ENCODE measurements at places on chromosomes 3 and 15.

DNA sequence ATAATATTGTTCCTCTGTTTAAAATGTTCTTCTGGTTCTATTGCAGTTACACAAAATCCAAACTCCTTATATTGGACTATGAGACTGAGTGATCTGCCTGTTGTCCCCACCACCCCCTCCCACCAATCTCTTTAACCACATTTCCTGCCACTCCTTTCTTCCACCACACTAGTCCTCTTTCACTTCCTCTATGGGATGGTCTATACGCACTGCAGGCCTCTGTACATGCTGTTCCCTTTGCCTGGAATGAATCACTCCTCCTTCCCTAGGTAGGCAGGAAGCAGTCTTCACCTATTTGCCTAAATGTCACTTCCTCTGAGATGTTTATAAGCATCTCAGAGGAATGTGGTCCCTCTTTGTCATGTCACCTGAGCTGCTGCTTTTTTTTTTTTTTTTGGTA is 4.0 kb downstream of the MAP2K1 start:
- no peak for DNase-seq

DNA sequence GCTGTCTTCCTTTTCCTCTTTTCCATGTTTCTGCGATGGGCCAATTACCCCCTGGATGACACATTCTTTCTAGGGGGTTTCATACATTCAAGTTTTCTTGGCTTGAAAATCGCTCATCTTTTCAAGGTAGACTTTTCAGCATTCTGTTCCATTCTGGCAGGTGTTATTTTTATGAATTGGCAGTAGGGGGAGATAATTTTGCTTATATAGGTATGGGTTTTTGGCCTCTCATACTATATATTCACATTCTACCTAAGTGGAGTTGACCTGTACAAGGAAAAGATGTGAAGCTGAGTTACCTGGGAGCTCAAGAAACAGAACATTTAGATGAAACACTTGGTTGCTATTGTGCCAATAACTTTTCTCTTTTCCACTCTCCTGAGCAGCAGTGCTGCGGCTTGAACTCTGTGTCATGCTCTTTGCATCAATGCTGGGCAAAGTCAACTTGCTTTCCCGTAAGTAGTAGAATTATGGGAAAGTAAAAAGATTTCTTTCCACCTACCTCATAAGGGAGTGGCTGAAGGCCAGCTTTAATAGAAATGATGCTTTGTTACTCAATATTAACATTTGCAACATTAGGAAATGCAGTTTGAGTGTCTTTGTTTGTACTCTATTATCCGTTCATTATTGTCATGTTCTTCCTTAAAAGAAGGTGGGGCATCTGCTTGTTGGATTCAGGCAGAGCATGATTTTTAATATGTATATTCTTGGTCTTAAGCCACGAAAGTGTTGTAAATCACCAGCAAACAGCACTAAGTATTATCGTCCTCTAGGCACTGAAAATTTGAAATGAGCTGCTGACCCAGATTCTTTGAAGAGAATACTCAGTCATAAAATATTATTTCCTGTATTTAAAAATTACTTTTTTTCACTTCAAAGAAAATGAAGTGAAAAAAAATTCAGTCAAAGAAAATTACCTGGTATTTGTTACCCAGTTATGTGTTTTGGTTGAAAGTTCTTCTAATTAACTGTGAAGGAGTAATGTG is 27.7 kb upstream of the MFSD1 start:
- DNase-seq: no peak

- no peak for DNase-seq
Measured at GRCh38 chr15:93028632-93029213, 60.3 kb downstream of the RGMA start.

DNA sequence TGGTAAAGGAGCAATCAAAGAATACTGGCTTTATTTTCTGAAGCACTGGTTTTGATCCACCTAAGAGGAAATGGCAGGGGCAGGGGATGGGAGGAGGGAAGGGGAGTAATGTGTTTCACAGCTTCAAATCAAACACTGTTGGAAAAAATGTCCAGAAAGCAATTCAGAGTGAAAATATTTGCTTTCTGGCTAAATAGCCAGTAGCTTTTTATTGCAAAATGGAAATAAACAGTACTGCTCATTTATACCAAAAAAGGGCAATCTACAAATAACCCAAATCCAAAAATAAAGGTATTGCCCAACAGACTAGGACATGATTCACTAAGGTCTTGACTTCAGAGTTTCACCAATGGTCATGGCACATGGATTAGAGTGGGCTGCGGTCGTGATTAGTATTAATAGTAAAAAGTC is 279.3 kb upstream of the THBS1 start:
- no peak for DNase-seq

DNA sequence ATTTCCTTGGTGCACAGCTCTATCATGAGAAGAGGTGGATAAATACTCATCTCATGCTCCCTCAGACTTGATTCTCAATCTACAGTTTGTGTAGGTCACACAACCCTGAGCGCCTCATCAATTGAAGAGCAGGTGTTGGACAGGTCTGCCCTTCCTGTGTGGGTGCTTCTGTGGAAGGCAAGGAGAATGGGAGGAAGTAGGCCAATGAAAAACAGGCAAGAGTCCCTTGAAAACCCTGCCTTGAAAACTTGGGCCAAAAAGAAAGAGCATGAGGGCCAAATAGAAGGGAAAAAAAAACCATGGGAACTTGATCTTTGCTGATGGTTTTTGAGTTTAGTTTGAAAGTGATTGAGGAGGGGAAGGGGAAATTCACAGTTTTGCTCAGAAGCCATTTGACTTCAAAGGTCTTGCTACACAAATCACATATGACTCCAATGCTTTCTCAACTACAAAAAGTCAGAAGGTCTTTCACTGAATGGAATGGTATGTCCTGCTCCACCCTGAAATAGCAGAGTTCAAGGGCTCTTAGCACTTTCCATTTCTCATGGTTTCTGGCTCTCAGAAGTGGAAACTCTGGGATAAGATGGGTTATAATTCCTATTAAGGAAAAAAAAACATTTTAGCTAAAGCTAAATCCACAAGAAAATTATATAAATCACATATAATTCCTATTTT is 37.2 kb upstream of the TM4SF1 start:
- DNase-seq: no peak

GRCh38 chr3:53805463-53806159 is 40.6 kb downstream of the CHDH start:
- no peak for DNase-seq

- DNase-seq: no peak
Measured at GRCh38 chr3:4645468-4645867, 152.3 kb downstream of the ITPR1 start.

DNA sequence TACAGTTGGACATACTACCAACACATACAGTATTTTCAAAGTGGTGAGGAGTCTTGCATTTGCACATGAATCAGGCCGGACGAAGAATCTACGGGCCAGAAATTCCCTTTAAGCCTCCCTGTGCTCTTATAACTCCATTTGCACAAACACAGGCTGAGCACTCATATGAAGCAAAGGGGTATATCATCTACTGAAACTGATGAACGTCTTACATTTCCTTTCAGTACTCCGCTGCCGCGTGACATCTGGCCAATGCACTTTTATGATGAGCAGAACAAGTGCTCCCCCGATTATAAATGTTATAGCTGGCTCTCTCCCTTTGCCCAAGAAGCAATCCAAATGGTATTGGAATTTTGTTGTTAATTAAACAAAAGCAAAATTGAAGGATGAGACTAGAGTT is 110.3 kb upstream of the ICE2 start:
- no peak for DNase-seq

DNA sequence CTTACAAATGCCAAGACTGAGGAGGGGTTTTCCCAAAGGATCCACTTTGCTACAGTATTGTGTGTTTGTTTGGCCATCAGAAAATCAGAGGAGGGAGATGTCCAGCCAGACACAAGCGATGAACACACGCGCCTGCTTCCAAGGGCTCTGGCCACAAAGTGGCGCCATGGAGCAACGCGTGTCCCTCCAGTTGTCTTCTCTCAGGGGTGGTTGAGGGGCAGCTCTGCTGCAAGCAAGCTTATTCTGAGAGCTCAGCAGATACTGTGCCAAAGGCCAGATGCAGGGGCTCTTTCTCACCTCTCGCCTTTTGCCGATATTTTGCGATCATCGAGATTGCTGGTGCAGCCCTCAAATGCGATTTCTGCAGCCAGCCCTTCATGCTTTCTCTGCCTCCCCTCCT is 88.9 kb upstream of the OSBPL11 start:
- no peak for DNase-seq

- no peak for DNase-seq
Measured at GRCh38 chr15:96959501-96959900, 629.0 kb downstream of the NR2F2 start.

GRCh38 chr3:38122712-38123290 is 14.1 kb downstream of the ACAA1 start:
- no peak for DNase-seq

GRCh38 chr3:197528190-197528589 is 27.6 kb downstream of the BDH1 start:
- DNase-seq: no peak

- no peak for DNase-seq
Measured at GRCh38 chr3:181009225-181009624, 19.7 kb upstream of the DNAJC19 start.

Measured in NCI-H187 treated with DMSO at 0.1 percent for 48 hours (cell line).